Activated CD4-positive, CD25-positive, alpha-beta regulatory T cell treated with anti-CD3 and anti-CD28 coated beads, Interleukin-2, amount 50 U/mL, for 24 hours (primary cell): ENCODE measurements at places on chromosomes 7 and 10.
A peak's percentile ranks its signal among the peaks of the same experiment; 100 is the strongest.

- peak; percentile 69 for ATAC-seq
Observed at GRCh38 chr10:100696477-100696901, 48.9 kb upstream of the PAX2 start.

- ATAC-seq, result no peak
Observed at GRCh38 chr7:90896458-90896857, 300.3 kb downstream of the CDK14 start.

DNA sequence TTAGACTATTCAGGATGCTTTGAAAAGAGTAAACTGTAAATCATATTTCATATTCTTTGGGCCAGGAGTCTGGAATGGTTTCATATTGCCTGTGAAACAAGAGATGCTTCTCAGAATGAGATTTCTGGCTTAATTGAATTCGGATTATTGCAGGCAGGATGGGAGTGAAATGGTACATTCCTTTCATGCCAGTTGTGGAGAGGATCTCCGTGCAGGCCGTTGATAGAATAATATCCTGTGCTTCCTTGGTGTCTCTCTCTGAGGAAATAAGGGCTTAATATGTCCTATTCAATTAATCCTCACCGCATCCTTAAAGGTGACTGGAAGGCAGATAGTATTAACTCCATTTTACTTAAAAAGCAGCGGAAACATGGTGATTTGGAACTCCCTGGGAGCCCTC is 56.6 kb downstream of the CUX1 start:
- no peak for ATAC-seq

- no peak for ATAC-seq
Observed at GRCh38 chr7:150421831-150422230, 28.6 kb upstream of the GIMAP8 start.

GRCh38 chr10:26318672-26319071 is 102.1 kb downstream of the GAD2 start:
- no peak for ATAC-seq

DNA sequence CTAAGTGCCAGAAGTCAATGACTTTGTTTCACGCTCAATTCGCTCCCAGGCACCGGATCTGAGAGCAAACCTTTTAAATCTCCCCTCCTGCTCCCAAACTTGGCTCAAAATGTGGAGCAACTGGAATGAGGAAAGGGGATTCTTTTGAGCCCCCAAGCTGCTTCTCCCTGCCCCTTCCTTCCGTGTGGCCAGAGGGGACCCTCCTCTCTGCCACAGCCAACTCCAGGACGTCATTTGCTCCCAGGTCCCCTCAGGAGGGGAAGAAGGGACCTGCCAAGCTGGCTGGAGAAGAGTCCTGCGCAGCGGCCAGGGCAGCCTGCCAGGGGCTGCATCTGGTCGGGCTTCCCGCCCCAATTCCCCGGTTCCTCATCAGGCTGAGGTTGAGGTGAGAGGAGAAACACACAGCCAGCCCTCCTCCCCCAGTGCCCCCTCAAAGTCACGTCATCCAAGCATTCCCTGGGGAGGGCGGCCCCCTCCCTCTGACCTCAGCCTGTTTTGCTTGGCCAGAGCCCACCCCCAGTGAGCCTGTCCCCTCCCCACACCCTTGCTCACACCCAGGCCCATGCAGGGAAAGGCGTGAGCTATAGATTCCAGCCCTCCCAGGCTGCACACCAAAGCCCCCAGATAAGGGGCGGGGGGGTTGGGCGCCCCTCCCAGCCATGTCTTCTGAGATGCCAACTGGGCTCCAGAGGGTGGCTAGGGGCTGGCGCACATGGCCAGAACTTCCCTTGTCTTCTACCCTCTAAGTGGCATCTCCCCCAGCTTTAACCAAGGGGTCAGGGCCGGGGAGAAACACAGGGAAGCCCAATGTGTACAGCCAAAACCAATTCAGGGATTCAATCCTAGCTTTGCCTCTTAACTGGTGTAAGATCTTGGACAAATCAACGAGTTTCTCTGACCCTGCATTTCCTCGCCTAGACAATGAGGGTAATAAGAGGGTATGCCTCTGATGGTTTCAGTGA is 35.0 kb downstream of the SH3PXD2A start:
- no peak for ATAC-seq

- ATAC-seq, result no peak
Observed at GRCh38 chr7:92837000-92837749, 802 bp upstream of the CDK6 start.

GRCh38 chr7:1028775-1029636 is 15.3 kb upstream of the GPR146 start:
- peak; percentile 85 for ATAC-seq

DNA sequence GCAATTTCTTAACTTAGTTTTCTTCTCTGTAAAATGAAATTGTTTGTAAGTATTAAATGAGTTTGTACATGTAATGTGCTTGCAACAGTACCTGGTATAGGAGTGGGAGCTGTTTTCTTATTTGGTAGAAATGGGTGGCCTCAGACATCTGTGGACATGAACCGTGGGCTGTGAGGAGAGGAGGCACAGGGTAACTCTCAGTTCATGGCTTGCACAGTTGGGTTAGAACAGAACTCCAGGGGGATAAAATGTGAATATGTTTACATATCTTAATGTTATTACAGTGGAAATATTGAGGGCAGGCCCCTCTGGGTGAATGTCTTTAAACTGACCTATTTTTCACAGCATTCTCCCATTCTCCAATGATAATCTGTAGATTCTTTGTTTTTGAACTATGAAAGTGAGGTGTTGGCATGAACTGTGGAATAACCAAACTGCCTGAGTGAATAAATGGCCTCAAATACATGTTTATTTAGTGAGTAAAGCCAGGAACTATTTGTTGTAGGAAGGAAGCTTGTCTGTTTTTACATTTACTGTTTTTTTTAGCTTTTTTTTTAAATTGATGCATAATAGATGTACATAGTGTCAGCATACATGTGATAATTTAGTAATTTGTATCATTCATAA is 2.6 kb downstream of the ABCA13 start:
- ATAC-seq, result no peak

- no peak for ATAC-seq
Observed at GRCh38 chr10:124691421-124692099, 52.6 kb downstream of the FAM53B start.

- ATAC-seq, result no peak
Observed at GRCh38 chr7:113256883-113257531, 138.7 kb upstream of the SMIM30 start.

DNA sequence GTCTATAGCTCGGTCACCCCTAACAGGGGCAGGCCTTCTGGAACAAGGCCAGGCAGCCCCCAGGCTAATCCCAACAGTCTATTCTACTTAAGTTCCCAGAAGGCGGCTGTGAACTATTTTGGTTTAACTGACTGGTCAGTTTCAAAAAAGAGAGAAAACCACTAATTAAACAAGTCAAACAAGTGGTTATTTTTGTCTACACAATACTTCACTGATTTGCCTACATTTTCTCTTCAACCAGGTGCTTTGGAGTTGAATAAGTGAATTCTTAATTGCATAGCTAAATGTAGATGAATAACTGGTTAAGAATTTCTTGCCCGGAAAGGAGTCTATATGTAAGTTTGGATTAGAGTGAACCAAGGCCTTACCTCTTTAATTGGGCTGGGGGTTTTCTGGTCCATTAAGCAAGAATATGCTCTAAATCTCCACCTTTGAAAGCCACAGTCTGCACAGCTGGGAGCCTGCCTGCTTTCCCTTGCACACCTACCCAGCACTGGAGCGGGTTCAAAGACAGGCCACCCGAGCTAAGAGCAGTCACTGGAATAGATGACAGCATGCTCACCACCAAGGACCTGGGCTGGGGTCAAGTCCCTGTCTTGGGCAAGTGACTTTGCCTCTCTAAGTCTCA is 70.4 kb downstream of the TBXAS1 start:
- ATAC-seq, result no peak

- no peak for ATAC-seq
Observed at GRCh38 chr10:65622608-65623007, 1303.2 kb upstream of the LRRTM3 start.

DNA sequence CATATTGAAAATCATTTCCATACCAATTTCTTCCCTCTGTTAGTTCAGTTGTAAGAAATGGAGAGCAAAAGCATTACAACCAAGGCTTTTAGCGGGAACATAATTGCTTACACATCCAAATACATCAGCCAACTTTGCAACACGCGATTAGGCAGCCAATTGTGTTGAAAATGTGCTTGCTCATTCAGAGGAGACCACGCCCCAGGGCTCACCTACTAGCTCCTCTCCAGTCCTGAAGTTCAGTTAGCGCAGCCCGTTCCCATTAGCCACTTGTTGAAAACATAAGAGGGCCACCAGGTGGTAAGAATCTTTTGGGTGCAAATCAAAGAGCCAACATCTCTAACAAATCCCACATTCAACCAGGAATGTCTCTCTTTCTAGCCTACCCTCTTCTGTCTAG is 213.2 kb upstream of the MDFIC start:
- ATAC-seq, result no peak

DNA sequence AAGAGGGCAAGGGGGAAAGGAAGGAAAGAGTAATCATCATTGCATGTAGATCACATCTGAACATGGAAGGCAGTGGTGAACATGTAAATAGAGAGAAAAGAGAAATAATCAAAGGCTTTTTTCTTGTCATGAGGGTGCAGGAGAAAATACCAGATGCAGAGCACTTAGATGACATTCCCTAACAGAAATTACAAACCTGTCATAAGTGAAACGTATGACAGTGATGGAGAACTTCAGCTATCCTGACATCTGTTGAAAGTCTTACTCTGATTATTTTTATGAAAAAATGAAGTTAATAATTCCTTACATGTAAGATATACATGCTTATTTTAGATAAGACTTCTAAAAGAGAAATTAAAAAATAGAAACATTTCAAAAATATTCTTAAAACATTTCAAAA is 54.7 kb downstream of the BRAF start:
- no peak for ATAC-seq

DNA sequence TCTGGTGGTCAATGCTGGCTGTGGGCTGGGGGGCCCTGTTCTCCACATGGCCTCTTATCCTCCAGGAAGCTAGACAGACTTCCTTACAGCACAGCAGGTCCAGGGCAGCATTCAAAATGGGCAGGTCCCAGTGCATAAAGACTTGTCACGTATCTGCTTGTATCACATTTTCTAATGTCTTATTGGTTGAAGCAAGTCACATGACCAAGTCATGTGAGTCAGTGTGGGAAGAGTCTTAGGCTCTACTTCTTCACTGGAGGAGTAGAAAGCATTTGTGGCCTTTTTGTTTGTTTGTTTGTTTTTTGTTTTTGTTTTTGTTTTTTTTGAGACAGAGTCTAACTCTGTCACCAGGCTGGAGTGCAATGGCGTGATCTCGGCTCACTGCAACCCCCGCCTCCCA is 104.7 kb downstream of the COL13A1 start:
- ATAC-seq, result no peak

GRCh38 chr10:55274367-55274766 is 473.3 kb upstream of the PCDH15 start:
- ATAC-seq, result no peak

DNA sequence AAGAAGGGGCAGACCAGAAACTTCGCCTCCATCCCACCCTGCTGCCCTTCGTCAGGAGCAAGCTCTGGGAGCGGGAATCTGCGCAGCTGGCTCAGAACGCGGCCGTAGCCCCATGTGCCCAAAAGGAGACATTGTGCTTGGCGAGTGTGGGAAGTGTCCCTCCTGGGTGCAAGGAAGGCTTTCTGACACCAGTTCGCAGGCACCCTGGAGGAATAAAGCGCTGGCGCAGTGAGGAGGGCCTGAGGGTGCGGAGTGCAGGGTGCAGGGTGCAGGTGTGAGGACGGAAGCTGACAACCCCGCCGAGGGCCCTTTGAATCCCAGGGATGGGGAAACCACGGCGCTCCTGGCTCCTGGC is 811 bp downstream of the SLIT1 start:
- ATAC-seq, result no peak
